ENCODE measurements at places on chromosomes 7 and 10. TPM values are rescaled to one million over a fixed set of nuclear protein-coding genes. Genes with fewer than 3 reads are reported as not detected.

NKX6-2 gene
- 0.32 TPM for total RNA-seq

DNA sequence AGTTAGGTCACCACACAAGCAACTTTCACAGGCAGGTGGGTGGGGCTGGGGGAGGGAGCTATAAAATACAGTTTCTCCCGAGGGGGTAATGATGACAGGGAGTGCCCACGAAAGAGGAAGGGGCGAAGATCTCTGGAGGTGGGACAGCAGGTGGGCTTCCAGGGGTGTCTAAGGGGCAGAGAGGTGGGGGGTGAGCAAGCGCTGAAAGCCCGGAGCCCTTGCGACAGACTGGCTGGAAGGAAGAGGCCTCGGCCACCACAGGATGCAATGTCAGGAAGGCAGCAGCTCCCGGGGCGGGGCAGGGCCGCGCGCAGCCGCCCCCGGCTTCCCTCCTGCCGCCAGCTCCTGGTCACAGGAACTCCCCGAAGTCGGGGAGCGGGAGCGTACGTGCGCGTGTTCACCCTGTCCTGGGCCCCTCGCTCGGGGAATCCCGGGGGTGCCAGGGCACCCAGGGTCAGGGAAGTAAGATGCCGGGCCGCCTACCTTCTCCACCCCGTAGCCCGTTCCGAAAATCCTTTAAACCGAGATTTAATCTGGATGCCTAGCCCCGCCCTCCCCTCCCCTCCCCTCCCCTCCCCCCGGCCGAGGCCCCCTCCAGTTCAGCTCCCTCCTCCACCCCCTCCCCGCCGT is 105.2 kb upstream of the PPIF start:
- DNase-seq: peak; percentile 39

GRCh38 chr7:155870334-155871180 is 58.3 kb upstream of the SHH start:
- DNase-seq: no peak

- DNase-seq: peak; percentile 77
Measured at GRCh38 chr7:90595801-90596670, at the start of gene CDK14. CDK14 (plus strand) TSS chr7:90596321; CDS start chr7:90596628, 307 bp downstream.

CDNF gene
- total RNA-seq: 1.1 TPM

GRCh38 chr7:16719699-16720098 is 33.9 kb upstream of the TSPAN13 start:
- DNase-seq: no peak

GRCh38 chr7:74441801-74442200 is 11.9 kb upstream of the GTF2IRD1 start:
- no peak for DNase-seq

DNA sequence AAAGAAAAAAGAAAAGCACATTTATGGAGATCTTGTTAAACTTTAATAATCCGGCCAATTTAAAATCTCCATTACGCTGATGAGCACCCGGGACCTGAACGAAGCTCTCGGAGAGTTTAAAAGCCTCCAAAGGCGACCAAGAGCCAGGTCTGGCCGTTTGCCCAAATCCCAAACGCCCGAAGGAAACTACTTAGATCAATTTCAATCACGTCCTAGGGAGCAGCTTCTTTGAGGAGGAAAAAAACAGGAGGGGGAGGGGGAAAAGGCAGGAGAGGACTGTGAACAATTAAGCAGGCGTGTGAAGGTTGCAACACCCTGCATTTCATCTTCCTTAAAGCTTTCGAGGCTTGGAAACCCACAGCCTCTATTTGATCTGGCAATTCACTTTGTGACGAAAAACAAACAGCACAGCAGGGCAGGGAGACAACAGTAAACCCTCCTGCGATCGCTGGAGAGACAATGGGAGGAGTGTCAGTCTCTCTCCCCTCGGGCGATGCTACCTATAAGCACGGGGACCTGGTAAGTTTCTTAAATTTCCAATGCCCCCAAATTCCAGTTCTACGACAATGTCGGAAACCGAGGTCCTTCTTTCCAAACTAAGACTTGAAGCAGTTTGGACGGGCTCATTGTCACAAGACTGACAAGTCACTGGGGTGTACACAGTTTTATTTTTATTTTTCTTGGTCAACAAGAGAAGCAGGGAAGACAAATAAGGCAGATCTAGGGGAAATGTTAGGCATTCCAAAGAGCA is 1.2 kb downstream of the KLF6 start:
- DNase-seq: no peak

DNA sequence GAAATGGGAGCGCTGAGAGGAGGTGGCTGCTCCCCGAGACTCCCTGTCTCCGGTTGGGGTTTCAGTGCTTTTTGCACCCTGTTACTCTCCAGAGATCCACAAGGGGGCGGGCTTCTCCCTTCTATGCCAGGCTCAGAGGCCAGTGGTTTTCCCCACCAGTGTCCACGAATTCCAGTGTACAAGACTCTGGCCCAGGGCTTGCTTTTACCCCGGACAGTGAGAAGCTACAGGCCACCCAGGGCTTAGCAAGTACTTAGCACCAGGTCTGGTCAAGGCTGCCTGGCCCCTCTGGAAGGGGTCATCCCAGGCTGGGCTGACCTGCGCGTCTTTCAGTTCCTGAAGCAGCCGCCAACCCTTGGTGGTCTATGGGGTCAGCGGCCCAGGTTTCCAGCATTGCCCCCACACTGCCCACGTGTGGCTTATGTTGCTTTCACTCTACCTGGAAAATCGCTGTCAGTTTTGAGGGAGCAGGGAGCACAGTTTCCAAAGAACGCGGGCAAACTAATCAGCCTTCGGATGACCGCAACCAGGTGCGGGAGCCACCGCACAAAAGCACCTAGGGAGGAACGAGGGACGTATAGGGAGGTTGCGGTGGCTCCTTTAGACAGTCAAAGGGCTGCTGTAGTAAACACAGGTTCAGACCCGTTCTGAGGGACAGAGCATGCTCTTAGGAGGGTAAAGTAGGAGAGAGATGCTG is 6.8 kb downstream of the CYP26A1 start:
- DNase-seq: peak; percentile 64

- no peak for DNase-seq
Measured at GRCh38 chr7:44251881-44252280, 51.1 kb downstream of the YKT6 start.

CPA4 gene
- 0.72 TPM for total RNA-seq

Data from neural crest cell (in vitro differentiated cells).